Stimulated activated CD4-positive, alpha-beta T cell treated with anti-CD3 and anti-CD28 coated beads, Interleukin-15, amount 100 ng/mL, for 1 hour (primary cell): ENCODE measurements at places on chromosomes 1 and 21.

DNA sequence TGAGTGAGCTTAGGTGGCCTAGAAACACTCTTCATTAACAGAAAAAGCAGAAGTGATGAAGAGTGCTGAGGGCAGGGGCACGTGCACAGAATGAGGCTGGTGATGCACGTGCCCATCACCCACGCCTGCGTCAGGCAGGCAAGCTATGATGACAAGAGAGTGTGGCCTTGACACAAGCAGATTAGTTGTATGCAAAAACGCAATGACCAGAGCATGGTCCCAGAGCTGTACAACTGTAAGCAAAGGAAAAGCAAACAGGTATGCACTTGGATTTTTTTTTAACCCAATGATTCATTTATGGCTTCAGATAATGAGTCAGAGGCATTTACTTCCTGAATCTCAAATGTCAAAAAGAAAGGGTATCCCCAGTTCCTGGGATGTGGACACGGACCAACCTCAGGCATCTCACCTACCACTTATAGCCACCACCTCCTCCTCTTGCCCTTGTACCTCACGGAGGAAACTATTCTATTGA, 9.1 kb upstream of the TMEM61 start:
- DNase-seq = no peak

GRCh38 chr1:99352821-99353220, 88.5 kb downstream of the PLPPR4 start:
- no peak for DNase-seq

DNA sequence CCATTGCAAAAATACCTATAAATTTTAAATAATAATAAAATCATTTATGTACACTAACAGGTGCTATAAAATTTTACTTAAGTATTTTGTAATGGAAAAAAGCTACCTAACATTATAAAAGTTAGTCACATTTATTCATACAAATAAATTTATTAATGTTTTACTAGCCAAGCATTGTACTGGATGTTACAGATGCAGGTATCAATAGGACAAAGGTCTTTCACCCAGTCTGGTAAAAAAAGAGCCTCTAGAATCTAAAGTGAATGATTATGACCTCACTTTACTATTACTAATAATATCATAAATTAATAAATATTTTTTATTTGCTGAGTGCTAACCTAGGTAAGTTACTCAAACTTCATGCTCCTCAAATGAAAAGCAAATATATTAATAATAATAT, 170.6 kb downstream of the KCNT2 start:
- DNase-seq = no peak

DNA sequence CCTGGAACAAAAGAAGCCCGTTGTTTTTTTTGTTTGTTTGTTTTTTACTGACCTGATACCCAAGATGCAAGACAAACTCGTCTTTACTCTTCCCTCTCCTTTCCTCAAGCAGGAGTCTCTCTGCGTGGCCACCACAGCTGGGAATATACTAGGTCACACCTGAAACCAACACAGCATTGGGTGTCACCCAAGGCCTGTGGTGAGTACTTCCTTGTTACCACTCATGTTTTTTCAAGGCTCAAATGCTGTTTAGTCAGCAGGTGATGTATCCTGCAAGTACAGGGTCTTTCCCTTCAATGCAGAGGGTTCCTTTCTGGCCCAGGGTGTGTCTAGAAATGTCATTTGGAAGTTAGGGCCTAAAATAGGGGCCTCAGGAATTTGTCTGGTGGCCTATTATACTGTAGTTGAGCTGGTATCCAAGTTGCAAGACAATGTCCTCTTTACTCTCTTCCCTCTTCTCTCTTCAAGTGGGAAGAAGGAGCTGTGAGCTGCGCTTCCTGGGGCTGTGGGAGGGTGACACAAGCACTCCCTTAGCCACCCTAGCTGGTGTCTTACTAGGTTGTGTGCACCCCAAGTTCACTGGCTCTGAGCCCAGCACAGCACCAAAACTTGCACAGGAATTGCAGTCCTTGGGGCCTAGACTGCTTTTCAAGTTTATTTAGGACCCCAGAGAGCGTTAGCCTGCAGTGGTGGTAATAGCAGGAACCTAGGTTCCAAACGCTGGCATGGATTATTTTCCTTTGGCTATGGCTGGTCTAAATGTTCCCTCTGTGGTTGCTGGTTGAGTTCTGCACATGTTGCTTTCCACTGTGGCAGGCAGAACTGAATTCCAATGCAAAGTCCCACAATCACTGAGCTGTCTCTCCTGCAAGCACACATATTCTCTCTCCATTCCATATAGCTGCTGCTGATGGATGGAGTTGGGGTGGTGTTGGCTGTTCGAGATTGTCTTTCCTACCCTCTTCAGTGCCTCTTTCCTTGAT, 91.4 kb upstream of the LYPLAL1 start:
- no peak for DNase-seq

DNA sequence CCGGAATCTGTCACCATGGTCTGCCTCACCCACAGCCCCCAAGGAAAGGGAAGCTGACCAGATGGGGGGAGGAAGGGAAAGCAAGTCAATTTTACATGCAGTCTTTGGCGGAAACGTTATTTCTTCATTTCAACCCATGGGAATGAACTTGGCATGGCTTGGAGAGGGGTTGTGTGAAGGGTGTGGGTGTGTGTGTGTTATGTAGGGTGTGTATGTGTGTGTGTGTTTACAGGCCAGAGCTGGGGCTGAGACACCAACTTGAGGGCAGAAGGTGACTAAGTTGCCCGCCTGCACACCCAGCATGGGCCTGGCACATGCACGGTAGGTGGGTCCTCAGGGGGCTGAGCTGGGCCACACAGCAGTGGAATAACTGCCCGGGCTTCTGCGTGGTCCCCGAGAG, 65.2 kb downstream of the MRPL37 start:
- no peak for DNase-seq

DNA sequence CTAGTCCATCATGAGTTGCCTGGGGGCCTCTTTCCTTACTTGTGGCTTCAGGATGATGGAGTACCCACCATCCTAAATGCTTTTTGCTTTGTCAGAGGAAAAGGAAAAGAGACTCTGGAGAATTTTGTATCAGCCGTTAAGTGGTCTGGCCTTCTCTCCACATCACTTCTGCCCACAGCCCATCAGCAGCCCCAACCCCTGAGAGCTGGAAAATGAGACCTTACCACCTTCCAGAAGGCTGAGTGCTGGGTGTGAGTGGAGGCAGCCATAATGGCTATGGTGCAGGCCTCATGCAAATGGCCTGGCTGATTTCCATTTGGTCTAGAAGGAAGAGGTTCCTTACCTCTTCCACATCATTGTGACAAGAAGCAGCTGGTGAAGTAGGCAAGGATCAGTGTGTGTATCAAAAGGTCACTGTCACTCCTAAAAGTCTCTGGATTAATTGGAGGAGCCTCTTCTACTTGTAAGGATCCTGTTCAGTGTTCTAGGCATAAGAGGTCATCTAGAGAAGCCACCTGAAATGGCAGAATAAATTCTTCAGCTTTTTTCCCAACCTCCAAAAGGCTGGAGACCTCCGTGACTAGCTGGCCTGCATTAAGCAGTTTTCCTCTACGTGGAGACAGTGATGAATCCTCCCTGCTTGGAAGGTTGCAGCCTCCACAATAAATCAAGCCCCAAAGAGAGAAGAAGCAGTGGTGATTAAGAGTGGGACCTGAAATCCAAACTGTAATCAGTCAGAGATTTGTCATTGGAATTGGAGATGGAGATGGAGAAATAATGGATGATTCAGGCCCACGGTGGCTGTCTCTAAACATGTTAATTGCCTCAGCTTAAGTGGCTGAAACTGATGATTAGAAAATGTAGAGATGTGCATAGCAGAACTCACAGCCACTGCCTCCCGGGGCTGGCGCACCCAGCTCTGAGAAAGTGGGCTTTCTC, 111.5 kb downstream of the CNIH3 start:
- no peak for DNase-seq

DNA sequence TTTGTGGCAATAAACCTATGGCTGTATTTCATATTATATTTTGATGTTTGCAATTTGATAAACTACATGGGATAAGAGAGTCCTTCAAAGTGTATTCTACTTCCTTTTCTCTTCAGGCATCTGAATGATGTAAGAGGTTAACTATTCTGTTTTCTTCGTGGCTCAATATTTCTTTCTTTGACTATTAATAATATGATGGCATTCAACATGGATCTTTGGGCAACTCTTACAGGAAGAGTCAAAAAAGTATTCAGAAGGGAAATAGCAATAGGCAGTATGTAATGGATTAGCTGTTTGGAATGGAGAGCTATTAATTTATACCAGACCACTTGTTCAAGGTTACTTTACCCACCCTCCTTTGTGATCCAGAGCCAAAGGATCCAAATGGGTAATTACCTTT, 74.4 kb downstream of the HMCN1 start:
- DNase-seq = no peak

GRCh38 chr1:46553506-46553905, 2.1 kb upstream of the KNCN start:
- no peak for DNase-seq

- DNase-seq = no peak
These were observed 87.8 kb upstream of the MAP1LC3C start for GRCh38 chr1:242086706-242087105.

DNA sequence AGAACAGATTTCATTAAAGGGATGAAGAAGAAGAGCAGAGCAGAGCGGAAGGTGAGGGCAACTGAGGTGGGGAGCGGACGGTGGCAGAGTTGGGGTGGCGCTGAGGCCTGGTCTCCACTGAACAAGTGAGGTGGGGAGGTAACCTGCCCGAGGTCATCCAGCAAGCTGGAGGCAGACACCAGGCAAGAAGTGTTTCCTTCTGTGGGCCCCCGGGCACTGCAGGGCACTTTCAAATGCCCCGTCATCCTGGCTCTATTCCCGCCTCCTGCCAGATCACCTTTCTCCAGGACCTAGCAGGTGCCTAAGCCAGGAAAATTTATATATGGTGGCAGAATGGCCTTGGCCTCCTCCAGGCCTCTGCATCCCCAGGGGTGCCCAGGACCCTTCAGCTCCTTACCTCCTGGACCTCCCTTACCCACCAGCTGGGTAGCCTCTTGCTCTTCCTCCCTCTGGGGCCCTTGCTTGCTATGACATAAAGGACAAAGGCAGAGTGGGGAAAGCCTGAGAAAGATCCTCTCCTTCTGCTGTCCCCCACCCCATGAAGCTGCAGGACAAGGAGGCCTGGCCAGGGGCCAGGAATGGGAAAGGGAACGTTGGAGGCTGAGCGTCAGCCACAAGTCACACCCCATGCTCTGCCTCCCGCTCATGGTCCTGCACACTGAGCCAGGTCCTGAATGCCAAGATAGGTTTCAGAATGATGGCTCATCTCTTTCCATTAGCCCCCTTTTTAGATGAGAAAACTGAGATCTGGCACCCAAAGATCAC, 29.0 kb downstream of the VWA5B1 start:
- DNase-seq = no peak

- no peak for DNase-seq
These were observed 177.8 kb downstream of the GIPC2 start for GRCh38 chr1:78223417-78224215.

GRCh38 chr21:35027563-35028450, 21.3 kb downstream of the RUNX1 start:
- DNase-seq = no peak

DNA sequence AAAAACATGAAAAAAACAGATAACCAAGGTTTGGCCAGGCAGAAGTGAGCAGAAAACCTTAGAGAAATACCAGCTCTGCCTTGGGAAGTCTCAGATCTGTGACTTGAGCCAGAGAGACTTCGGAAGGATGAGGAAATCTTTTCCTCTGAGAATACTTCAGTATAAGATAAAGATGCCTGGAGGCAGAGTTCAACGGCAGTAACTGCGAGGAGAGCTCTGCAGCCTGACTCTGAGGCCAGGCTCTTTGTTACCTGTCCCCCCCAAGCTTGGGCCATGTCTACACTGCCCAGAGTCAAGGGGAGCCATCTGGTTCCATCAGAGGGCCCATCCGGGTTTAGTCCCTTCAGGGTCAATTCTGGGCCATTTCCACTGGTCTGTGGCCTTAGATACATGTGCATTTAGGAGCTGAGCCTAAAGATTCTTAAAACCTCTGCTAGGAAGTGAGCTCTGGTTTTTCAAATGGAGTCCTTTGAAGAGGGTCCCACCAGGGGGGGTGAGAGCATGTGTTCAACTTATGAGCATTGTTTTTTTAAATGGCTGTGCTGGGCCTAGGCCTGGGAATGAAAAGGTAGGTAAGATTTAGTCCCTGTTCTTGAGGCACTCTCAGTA, 8.7 kb downstream of the KIRREL1 start:
- DNase-seq = no peak

- no peak for DNase-seq
These were observed 4.6 kb downstream of the NFASC start for GRCh38 chr1:204875255-204875654.
